Hematopoietic multipotent progenitor cell treated with erythropoietin and hydrocortisone succinate and interleukin-3 and kit ligand, for 4 days (in vitro differentiated cells): ENCODE measurements at places on chromosomes 1 and 21.

DNA sequence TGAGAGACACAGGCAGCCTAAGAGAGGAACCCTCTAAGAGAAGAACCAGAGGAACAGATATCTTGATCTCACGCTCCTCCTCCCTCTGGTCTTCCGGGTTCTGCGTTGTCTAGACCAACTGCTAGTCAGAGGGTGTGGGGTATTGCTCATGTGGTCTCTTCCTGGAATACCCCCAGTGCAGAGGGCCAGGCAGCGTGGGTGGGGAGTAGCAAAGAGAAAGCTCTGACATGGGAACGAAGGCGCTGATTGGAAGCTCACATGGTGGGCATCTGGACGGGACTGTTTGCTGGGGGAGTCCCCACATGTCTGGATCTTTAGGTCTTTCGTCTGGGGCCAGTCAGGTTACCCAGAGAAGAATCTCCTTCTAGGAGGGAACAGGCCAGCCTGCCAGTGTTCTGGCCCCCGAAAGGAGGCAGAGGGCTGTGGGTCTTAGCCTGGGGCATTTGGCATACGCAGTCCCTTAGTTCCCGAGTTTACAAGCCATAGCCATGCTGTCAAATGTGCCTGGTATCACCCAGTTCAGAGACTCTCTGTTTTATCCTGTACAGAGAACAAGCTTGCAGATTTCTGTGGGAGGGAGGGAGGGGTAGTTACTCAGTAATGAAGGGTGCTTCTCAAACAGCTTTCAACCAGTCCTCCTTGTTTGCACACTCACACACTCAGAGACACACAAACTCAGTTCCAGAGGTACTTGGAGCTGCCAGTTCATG, 18.3 kb upstream of the IL6R start:
- peak; percentile 79 for DNase-seq

- no peak for DNase-seq
Measured at GRCh38 chr1:91622616-91623015, 122.0 kb downstream of the CDC7 start.

- DNase-seq: no peak
Measured at GRCh38 chr1:33392206-33392605, 38.7 kb downstream of the PHC2 start.

GRCh38 chr1:145949219-145949618, 8.6 kb downstream of the LIX1L start:
- no peak for DNase-seq

DNA sequence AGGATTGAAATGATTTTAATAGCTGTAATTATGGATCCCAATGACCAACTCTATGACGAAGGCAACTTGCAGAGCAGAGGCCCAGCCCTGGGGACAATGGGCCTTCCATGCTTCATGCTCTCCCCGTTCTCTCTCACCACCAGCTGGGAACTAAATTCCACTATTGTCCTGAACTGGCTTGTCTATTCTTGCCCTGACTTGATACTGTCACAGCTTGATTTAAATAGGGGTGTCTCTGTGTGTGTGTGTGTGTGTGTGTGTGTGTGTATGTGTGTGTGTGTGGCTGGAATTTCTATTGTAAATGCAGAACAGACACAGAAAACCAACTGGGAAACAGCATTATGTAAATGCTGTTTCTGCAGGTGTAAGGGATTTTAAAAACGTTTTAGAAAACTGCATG, 57.0 kb downstream of the SLC22A15 start:
- DNase-seq: no peak

- DNase-seq: no peak
Measured at GRCh38 chr1:205782627-205783432, 7.5 kb upstream of the RAB29 start.

DNA sequence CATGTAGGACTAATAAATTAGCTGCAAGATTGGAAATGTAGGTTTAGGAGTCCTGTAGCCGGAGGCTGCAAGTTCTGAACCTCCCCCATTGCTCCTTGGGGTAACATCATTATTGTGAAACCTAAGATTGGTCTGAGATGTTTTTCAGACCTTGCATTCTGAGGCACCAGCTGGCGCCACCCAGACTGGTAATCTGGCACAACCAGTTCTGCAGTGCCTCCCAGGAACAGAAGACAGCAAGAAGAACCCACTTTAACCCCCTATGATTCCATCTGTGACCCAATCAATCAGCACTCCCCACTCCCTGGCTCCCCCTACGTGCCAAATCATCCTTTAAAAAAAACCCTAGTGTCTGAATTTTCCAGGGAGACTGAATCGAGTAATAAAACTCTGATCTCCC, 11.6 kb upstream of the DNAJC6 start:
- peak; percentile 44 for DNase-seq

DNA sequence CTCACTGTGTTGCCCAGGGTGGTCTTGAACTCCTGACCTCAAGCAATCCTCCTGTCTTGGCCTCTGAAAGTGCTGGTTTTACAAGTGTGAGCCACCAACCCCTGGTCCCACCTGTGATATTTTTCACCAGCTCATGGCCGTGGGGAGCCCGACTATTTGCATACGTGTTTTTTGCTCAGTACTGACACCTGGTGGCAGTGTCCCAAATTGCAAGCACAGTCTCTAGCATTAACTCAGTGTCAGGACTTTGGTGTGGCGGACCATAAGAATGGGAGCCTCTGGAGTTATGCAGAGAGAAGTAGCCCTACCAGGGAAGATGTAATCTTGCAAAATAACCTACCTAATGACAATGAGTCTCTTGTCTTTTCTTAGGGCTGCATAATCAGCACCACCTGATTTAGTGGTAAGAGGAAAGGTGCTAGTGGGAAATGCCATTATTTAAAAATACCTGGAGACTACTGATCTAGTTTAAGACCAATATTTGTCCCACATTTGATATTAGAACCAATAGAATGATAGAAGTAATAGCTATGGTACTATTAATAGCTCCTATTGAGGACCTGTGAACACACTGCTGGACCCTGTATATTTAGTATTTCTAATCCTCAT, 305.4 kb downstream of the DISC1 start:
- DNase-seq: peak; percentile 59

DNA sequence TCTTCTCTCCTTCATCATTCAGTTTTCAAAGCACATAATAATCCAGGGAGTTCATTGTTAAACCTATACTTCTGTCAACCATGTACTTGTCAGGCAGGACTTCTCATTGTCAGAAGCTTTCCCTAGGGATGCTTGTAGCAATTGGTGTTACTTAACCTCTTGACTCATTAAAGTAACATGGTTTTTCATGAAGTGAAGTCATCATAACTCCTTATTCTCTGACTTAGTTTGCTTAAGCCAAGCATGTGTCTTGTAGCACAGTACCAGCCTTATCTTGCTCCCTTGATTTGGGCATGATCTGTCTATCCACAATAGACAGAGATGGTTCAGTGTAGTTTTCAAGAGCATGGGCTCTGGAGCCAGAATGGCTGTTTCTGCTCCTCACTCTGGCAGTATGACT, 45.3 kb downstream of the LRIG2 start:
- DNase-seq: no peak

DNA sequence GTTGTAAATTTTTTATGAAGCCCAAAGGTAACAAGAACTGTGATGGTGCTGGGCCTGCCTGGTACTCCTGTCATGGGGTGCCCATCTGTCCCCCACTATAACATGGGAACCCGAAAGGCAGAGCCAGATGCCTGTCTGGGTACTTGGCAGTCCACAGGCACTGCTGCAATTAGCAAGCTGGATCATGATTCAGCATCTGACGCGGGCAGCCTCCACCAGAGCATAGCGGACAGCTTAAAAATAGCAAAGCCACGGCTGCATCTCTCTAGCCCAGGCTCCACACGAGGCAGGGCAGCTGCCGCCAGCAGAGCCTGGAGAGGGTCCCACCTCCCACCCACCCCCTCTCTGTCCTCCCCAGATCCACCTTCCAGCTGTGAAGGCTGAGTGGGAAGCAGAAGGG, 22.9 kb downstream of the SUSD4 start:
- peak; percentile 34 for DNase-seq

DNA sequence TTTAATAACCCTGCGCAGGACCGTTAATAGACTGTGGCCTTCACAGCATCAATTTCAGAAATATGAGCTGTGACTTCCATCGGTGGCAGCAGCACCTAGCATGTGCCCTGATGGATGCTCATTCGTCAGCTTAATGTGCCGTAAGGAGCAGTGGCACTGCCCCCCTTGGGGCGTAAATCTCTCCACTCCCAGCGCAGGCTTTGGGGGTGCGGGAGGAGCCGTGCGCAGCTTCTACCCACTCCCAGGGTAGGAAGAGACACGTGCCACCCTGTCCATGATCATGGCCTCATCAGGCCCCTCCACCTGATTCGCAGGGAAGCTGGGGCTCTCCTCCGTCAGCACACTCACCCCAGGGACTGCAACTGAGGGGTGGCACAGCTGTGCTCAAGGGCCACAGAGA, 149.5 kb downstream of the NPHP4 start:
- no peak for DNase-seq

DNA sequence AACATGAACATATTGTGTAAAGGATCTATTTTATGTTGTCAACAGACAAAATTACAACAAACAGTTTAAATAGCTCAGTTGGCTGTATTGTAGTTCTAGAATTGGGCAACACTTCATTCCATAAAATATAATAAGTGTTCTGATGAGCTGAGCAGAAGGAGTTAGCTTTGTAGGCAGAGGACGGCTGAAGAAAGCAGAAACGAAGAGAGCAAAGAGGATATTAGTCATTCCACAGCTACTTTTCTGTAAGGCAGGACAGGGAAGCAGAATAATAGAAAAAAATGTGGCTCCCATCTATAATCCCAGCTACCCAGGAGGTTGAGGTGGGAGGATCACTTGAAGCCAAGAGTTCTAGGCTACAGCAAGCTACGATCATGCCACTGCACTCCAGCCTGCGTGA, 20.2 kb upstream of the IVNS1ABP start:
- no peak for DNase-seq

GRCh38 chr1:208369658-208370057, 125.5 kb upstream of the PLXNA2 start:
- DNase-seq: no peak

GRCh38 chr1:39877980-39878956, 5.0 kb downstream of the TRIT1 start:
- DNase-seq: no peak

GRCh38 chr1:160647329-160647720, 481 bp upstream of the SLAMF1 start:
- no peak for DNase-seq

- peak; percentile 31 for DNase-seq
Measured at GRCh38 chr1:62356257-62356835, 37.1 kb upstream of the KANK4 start.

DNA sequence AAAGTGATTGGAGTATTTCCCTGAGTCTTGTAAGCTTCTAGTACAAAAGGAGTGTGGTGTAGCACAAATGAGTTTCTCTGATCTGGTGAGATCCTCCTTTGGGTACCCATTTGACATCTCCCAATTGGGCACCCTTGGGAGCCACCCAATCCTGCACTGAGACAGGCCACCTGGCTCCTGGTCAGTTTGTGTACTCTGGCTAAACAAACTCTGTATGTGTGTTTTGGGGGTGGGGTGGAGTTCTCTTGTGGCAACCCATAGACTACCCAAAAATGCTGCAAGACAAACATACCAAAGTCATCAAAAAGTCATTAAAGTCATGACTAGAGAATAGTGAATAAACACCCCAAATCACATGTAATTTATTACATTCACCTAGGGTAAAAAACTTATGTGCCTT, 8.4 kb upstream of the HIVEP3 start:
- no peak for DNase-seq

DNA sequence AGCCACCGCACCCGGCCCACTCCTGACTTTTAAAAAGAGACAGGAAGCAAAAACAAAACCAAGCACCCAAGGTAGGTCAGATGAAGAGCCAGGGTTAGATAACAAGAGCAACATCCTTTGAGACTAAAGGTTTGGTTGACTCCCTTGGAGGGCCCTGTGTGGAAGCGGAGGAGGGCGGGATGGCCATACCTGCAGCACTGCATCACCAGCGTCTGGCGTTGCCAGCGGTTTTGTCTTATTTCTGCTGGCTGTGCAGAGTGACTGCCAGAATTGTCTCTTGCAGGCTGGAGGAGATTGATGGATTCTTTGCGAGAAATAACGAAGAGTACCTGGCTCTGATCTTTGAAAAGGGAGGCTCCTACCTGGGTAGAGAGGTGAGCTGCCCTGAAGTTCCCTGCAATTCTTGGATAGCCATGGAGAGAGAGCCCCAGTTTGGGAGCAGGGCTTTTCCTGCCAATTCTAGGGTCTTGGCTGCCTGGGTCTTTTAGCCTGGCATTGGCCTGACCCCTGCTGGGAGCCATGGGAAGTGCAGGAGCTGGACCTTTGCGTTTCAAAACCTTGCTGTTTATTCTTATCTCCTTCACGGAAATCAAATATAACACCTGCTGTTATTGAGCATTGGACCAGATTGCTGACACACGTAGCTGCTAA, 24.0 kb downstream of the QSOX1 start:
- peak; percentile 75 for DNase-seq

- DNase-seq: no peak
Measured at GRCh38 chr21:35096959-35097358, 47.9 kb upstream of the RUNX1 start.

DNA sequence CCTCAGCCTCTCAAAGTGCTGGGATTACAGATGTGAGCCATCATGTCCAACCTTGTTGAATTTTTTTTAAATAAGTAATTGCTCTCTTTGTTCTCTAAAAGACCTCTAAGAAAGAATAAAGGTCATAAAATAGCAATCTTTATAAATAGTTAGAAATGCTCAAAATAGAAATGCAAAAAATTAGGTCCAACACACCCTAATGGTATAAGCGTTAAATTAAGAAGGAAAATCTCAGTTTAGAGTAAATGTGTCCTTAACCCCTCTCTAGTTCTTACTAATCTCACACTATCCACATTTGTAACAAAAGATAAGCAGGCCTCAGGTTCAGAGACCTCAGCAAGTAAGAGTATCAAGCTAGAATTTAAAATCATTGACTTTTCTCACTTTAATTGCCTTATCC, 38.3 kb upstream of the GLIS1 start:
- DNase-seq: no peak

DNA sequence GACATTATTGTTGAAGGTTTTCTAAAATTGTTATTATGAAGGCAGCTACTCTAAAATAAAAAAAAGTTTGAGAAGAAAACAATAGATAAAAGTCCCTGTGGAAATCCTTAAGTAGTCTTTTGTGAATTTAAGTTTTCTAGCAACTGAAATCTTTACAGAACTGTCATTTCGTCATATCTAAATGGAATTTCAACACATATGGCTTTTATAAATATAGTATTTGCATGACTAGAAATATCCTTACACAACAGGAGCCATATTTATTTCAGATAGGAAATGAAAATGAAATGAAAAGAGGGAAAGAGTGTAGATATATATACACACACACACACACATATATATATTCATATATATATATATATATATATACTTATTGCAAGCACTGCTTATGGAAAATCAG, 204.7 kb upstream of the RGS18 start:
- peak; percentile 19 for DNase-seq

DNA sequence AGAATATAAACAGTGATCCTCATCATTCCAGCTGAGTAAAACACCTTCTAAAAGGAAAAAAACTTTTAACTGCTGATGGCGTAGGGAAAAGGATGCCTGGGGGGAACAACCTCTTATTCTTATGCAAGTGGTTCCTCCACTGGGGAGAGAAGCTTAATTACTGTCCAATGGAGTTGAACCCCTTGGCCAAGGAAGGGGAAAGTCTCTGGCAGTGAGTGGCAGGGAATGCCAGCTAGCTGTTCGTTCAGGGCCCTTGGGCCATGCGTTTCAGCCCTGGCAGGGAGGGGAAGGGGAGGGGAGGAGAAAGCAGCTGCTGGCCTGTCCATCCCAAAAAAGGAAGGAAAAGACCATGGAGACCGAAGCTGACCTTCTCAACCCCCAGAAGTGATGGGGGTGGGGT, 22.6 kb upstream of the SYCP1 start:
- DNase-seq: no peak
